ENCODE measurements at places on chromosomes 5 and 9. TPM values are rescaled to one million over a fixed set of nuclear protein-coding genes. Genes with fewer than 3 reads are reported as not detected.

GRCh38 chr9:94920420-94921091 is 194.1 kb downstream of the AOPEP start:
- peak overlapping the region; percentile 86 for H3K27ac ChIP-seq
- H3K27me3 ChIP-seq = no peaks in the 10 kb centered on the region
- peak; percentile 35 for DNase-seq
- H3K4me3 ChIP-seq = no peak overlapping the region
- no peaks in the 10 kb centered on the region for H3K36me3 ChIP-seq
- peaks cover 44% of the 10 kb centered on the region for H3K4me1 ChIP-seq

The TRPM6 gene
- 4.2 TPM for total RNA-seq

The SHC3 gene
- total RNA-seq = 0.37 TPM

GRCh38 chr5:126422994-126423788 is at the start of gene GRAMD2B:
TSS of gene GRAMD2B (plus strand) at chr5:126423409. CDS start at chr5:126423607, 198 bp downstream.
- peak within 1 kb of the TSS; percentile 69 for H3K4me3 ChIP-seq
- no peaks in the 10 kb centered on the region for H3K27me3 ChIP-seq
- no peaks in the 10 kb centered on the region for H3K4me1 ChIP-seq
- H3K36me3 ChIP-seq = no peaks in the 10 kb centered on the region
- DNase-seq = peak; percentile 87

DNA sequence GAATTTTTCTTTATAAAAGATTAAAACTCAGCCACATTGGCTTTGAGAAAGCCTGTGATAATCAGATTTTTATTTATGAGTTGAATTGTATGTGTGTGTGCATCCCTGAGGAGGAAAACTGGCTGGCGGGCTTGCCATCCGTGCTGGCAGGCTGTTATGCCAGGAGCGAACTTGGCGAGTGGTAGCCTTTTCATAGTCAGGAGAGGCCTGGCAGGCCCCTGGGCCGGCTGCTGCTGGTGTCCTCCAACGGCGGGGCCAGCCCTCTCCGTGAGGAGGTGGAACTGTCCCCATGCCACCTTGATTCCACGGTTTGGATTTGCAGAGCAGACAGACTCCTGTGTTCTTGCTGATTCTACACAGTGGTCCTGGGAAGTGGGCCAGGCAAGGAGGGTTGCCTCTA is 43.3 kb downstream of the ZNF618 start:
- DNase-seq = no peak
- H3K4me3 ChIP-seq = no peak overlapping the region
- no peaks in the 10 kb centered on the region for H3K27me3 ChIP-seq
- H3K27ac ChIP-seq = no peak overlapping the region
- H3K36me3 ChIP-seq = no peaks in the 10 kb centered on the region

The ALDOB gene
- not detected for total RNA-seq

The CBY3 gene
- 6.4 TPM for total RNA-seq

The NR4A3 gene
- 3.0 TPM for total RNA-seq

DNA sequence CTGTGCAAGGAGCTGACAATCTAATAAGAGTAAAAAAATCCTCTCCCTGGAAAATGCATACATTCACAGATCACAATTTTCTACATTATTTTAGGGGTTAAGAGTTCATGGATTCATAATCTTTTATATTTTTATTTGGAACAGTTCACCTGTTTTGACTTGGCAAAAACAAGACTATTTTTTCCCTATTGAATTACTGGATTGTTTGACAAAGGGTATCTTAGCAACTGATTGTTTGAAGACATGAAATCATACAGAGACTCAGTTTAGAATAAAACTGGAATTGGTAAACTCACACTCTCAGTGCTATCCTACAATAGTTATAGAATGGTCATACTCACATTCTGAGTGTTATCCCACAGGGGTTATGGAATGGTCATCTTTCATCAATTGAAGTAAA is 358.2 kb upstream of the PTGER4 start:
- H3K4me1 ChIP-seq = no peaks in the 10 kb centered on the region
- H3K4me3 ChIP-seq = no peak overlapping the region
- no peaks in the 10 kb centered on the region for H3K36me3 ChIP-seq
- no peak for DNase-seq
- no peak overlapping the region for H3K27ac ChIP-seq

- DNase-seq = no peak
- no peaks in the 10 kb centered on the region for H3K36me3 ChIP-seq
- peaks cover 25% of the 10 kb centered on the region for H3K4me1 ChIP-seq
- no peak overlapping the region for H3K27ac ChIP-seq
- no peak overlapping the region for H3K4me3 ChIP-seq
Observed at GRCh38 chr9:135887585-135888050, 19.7 kb downstream of the CAMSAP1 start.

- no peaks in the 10 kb centered on the region for H3K27me3 ChIP-seq
- H3K36me3 ChIP-seq = no peaks in the 10 kb centered on the region
- no peak overlapping the region for H3K4me3 ChIP-seq
Observed at GRCh38 chr5:21807953-21808352, 1045.2 kb downstream of the CDH12 start.

- no peak overlapping the region for H3K27ac ChIP-seq
- no peaks in the 10 kb centered on the region for H3K36me3 ChIP-seq
- no peaks in the 10 kb centered on the region for H3K27me3 ChIP-seq
- no peak for DNase-seq
- H3K4me3 ChIP-seq = no peak overlapping the region
Observed at GRCh38 chr9:13896922-13897835, 416.8 kb downstream of the NFIB start.

GRCh38 chr5:69299625-69300024 is 33.0 kb downstream of the CCDC125 start:
- no peaks in the 10 kb centered on the region for H3K4me1 ChIP-seq
- no peaks in the 10 kb centered on the region for H3K27me3 ChIP-seq
- H3K4me3 ChIP-seq = no peak overlapping the region
- H3K36me3 ChIP-seq = no peaks in the 10 kb centered on the region

- H3K27ac ChIP-seq = no peak overlapping the region
- no peaks in the 10 kb centered on the region for H3K27me3 ChIP-seq
- H3K4me3 ChIP-seq = no peak overlapping the region
- H3K36me3 ChIP-seq = no peaks in the 10 kb centered on the region
Observed at GRCh38 chr5:38607930-38608564, 51.6 kb upstream of the LIFR start.

All from testis (tissue), 5 donors.